ENCODE measurements at places on chromosomes 4 and X.

DNA sequence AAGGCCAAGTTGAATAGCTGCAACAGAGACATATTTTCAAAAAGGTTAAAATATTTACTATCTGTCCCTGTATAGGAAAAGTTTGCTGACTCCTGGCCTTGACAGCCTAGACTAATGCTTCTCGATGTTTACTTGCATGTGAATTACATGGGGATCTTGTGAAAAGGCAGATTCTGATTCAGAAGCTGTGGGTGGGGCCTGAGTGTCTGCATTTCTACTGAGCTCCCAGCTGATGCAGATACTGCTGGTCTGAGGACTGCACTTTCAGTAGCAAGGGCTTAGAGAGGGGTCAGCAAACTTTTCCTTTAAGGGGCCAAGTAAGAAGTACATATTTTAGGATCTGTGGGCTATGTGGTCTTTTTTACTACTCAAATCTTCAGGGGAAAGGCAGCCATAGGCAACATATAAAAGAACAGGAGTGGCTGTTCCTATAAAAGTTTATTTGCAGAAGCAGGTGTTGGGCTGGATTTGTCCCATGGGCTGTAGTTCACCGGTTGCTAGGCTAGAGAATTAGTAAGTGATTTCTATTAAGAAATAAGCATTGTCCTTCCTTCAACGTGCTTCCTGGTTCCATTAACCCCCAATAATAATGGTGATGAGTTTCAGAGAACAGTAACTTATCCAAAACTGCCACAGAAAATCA, 97.2 kb upstream of the PDE5A start:
- no peak for DNase-seq

DNA sequence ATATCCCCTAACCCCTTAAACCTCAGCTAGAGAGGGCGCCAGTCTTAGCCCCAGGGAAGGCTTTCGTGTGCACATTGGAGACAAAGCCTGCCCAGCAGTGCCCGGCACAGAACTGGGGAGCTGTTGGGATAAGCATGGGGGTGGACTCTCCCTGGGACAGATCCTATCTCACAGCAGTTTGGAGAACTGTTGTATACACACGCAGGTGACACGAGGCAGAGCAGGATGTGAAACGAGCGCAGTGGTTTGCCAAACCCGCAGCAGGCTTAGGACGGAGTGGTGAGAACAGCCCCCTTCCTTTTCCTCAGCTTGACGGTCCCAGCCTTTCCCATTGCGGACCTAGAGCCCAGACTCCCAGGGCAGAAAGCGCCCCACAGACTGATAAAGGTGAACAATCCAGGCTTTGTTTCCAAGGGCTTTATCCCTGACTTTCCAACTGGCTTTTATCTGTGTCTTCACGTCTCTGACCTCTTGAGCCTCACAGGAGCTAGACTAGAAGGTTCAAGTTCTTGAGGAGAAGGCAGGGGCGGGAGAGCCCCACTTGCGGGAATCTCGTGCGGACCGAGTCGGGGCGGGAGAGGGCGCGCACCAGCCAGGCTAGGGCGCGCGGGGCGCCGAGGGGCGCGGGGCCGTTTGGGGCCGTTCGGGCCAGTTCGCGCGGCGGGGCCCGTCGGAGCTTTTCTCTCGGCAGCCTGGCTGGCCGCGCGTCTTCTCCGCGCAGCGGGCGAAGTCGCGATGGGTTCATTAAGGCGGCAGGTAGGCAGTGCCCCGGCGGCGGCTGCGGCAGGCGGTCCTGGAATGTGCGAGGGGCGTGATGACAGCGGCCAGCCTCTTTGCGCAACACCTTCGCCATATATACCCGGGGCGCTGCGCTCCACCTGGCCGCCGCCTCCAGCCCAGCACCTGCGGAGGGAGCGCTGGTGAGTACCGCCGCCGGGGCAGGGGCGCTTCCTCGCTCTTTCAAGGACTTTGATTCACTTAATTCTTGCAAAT, at the start of gene SLC34A2:
SLC34A2 (plus strand) TSS at position 881 of the 993 bp plus-strand sequence. CDS start 6,650 bp downstream, outside the sequence.
- no peak for DNase-seq

- DNase-seq, result no peak
Measured at GRCh38 chr4:40471923-40472322, 136.8 kb downstream of the CHRNA9 start.

DNA sequence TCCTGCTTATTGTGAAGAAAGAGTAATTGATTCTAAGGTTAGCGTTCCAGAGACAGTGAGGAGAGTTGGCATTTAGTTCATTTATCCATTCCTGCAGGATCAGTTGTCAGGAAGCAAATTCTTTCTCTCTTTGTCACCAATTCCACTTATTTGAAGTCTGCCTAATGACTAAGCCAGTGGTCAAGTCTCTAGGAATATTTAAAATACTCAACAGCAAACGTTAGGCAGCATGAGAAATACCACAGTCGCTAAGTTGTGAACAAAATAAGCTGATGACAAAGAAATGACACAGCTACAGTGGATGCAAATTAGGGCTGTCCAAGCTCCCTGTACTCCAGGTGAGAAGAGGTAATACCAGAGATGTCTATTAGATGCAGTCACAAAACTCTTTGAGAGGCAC, 6.6 kb upstream of the MAGEB17 start:
- DNase-seq, result no peak

GRCh38 chrX:153873282-153874084, 12.5 kb downstream of the L1CAM start:
- no peak for DNase-seq

- DNase-seq, result no peak
Measured at GRCh38 chr4:48403779-48404178, 62.5 kb downstream of the SLAIN2 start.

- no peak for DNase-seq
Measured at GRCh38 chr4:103892586-103892985, 172.8 kb upstream of the TACR3 start.

DNA sequence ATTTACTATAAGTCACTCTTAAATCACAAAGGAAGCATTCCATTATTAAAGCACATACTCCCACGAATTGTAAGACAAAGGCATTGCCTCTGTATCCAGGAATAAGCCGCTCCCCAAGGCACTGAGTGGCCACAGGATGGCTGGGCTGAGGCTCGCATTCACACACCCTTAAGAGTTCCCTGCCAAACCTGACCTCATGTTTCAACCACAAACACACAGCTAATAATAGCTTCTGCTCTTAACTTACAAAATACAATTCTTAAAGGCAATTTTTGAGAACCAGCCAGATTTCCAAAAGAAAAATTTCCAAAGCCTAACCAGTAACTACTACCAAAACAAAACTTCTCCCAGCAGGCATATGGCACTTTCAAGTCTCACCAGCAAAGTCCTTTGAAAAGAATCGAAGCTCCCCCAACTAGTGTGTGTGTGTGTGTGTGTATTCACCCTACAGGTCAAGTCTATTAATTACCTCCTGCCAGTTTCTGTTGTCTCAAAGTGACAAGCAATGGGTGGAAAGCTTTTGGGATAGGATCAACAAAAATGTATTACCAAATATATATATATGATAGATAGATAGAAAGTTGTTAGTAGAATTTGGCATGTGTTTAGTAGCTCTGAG, 36.0 kb downstream of the ARHGAP6 start:
- DNase-seq, result no peak

DNA sequence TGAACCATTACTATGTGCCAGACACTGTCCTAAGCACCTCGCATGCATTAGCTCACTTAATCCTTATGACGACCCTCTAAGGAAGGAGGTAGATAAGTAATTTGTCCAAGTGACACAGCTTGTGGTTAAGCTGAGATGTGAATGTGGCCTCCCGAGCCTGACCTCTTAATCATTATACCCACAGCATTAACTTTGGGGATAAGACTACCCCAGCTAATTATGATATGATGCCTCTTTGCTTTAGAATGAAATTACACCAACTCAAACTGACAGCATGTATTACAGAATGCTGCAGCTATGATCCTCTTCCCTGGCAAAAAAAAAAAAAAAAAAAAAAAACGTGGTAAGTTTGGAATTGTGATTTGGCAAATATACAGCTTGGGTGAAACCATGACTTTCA, 53.5 kb downstream of the APBB2 start:
- no peak for DNase-seq

GRCh38 chr4:106038012-106038411, 142.7 kb downstream of the NPNT start:
- DNase-seq, result no peak

DNA sequence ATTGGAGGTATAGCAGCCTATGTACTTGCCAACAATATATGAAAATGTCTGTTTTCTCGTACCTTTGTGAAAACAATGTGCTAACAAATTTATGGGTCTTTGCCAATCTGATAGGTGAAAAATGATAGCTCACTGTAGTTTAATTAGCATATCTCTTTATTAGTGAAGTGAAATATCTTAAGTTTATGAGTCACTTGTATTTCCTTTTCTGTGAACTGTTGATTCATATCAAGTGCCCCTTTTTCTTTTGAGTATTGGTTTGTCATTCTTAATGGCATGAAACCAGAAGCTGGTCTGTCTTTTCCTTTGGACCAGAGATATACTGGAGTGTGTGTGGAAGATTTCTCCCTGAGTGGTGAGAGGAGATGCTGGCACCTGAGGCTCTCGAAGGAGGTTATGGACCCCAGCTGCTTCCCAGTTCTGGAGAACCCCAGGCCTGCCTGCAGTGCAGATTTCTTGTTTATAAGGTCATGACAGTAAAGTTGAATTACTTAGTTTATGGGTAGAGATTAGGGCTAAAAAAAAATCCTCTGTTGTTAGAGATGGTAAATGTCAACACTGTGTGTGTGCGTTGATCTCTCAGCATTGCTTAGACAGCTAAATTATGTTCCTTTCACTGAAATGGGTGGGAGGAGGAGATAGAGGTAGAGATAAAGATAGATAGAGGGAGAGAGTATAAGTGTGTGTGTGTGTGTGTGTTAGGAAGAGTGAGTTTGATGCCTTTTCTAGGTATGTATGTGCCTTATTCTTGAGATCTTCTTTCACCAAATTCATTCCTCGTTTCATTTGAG, 89.9 kb downstream of the REPS2 start:
- DNase-seq, result no peak

Measured in stimulated activated CD4-positive, alpha-beta T cell treated with anti-CD3 and anti-CD28 coated beads, Interleukin-12 subunit alpha, Interleukin-12 subunit beta, amount 100 ng/mL, for 4 hours (primary cell).